NCI-H2081 treated with DMSO at 0.1 percent for 48 hours (cell line): ENCODE measurements at places on chromosomes 3 and 15.
A peak's percentile ranks its signal among the peaks of the same experiment; 100 is the strongest.

DNA sequence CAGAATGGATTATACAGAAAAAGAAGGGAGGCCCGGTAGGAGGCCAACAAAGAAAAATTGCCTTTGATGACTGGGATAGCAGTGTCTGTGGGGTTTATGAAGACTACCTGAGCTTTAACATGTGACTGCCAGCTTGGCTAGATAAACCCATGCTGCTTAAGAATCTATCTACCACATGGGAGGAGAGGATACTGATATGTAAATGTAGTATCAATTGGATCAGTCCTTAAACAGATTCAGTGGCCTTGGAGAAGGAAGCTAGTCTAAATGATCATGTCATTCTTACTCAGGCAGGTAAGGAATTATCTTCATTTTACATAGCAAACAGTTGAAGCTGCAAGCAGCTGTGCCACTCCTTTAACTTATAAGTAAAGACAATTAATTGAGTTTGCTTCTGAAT, 50.0 kb upstream of the SYNPR start:
- no peak for DNase-seq

DNA sequence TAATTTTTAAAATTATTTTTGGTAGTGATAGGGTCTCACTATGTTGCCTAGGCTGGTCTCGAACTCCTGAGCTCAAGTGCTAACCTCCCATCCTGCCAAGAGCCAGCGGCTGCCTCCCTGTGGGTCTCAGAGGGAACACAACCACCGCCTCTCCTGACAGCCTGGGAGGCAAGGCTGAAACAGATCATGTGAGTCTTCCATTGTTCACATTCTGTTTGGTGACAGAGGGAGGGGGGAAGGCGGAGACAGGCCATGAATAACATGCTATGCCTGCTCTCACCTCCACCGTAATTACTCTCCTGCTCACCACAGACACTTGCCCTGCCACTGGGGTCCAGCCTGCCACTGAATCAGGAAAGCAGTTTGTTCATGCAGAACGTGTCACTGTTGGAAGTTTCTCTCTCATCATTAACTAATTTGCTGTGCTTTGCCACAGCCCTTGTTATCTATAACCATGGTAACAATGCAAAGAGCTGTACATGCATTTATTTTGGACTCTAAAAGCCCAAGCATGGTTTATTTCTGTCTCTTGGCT, 78.4 kb upstream of the RASGRF1 start:
- DNase-seq: peak; percentile 46

DNA sequence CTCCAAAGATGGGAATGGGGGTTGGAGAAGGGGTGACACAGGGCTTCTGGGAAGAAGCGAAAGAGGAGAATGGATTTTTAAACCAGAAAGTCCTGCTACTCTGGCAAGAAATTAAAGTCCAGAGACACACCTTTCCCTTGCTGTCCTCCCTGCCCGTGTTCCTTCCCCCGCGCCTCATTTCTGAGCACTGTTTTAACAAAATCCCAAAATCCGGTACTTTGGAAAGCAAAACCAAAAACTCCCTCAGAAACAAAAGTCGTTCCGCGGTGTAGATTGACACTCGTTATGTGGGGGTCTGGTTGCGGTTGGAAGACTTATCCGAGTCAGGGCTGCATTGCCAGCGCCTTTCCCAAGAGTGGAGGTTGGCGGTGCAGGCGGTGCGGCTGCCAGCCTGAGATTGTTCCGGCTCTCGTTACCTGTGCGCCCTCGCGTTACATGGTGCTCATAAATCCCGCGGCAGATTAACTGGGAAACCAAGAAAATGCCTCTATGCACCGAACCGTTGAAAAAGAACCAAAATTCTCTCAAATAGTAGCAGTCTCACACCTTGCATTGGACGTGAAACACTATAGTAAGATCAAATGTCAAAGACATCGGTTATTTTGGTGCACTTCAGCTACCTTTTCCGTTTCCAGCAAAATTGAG, 217.7 kb downstream of the MEIS2 start:
- no peak for DNase-seq

GRCh38 chr15:52349052-52349700, 53.6 kb upstream of the MYO5C start:
- no peak for DNase-seq

GRCh38 chr3:155302891-155303290, 9.4 kb upstream of the STRIT1 start:
- DNase-seq: no peak

GRCh38 chr3:14244521-14245247, 66.1 kb downstream of the LSM3 start:
- no peak for DNase-seq

DNA sequence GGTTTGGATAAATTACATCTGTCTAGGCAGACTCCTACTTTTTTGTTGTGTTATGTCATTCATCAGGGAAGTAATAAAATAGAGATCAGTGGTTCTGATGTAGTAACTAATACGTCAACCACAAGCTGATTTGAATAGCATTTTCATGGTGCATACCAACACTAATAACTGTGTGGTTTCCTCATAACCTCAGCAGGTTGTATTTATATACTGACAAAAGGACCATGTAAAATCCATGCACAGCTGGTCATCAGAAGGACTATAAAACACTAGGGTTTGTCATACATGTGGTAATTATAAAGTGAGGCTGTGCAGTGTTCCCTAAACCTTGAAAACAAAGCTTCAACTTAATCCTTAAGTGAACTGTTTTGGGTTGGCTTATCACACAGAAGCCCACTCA, 216.8 kb upstream of the RBMS3 start:
- DNase-seq: no peak

DNA sequence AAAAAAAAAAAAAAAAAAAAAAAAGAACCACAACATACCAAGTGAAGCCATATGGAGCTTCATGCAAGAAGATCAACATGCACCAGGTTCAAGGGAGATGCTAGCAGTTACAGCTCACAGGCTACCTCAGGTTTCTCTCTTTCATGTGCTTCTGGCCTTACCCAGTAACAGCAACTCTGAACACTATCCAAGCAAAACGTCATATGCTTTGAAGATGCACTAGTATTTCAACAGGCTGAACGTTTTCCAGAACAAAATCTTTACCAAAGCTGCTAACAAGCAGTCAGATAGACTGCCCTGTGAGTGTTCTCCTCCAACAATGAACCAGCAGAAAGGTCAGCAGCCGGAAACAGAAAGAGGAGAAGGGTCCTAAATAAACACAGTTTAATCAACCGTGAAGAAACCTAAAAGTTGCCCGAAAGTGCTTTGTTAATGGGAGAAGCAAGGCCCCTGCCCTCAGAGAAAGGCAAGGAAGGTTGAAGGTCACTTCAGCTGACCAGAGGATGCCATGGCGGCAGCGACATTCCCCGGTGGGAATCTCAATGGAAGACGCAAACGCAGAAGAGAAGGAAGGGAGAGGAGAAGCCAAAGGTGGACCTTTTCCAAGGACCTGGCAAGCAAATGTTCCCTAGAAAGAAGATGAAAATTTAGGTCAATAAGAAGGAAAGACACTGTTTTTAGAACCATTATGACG, 80.1 kb downstream of the CCNL1 start:
- DNase-seq: no peak

DNA sequence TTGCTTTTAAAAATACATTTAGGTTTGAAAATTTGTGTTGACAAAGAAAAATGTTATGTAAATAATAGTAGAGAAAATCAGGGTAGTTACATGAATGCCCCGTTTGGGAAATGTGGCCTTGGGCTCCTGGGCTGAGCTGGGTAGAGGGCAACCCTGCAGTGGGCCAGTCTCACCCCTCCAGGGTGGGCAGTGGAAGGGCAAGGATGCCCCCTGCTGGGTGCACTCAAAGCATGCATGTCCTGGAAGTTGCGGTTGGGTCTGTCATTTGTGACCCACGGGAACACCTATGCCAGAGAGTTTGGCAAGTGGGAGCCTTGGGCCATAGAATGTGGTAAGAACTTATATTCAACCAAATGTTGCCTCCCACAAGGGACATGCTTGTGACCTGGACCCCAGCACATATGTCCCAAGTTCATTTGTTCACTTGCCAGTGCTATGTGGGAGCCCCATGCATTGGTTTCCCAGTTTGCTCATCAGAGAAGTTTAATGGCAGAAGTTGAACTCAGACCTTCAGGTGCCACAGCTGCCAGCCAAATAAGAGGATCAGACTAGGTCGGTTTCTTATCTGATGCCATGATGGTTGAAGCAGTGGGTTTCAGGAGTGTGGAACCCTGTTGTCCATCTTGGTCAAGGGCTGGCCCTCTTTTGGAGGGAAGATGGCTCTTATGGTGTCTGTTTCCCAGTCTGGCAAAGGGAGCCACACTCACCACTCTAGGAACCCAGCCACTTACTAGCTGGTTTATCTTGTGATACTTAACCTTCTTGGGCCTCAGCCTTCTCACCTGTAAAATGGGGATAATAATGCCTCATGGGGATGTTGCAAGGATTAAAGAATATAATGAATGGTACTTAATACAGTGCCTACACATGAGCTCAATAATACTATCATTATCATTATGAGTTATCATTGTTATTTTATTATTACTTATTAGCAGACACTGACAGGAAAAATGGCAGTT, 2.5 kb upstream of the PLCB2 start:
- DNase-seq: no peak

DNA sequence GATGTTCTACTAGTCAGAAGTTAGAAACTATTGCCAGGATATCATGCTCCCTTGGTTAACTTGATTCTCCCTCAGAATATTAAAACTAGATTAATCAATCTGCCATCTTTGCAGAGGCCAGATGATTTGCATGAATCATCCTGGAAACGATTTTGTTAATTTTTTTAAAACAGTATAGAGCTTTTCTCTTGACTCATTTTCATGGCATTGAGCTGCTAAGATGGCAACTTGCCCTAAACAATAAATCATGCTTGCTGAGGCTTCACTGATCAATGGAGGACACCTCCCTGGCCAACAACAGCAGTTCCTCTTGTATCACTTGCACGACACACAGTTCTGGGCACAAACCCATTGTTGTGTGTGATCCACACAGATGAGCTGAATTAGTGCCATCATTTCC, 109.1 kb downstream of the COL6A6 start:
- DNase-seq: no peak

DNA sequence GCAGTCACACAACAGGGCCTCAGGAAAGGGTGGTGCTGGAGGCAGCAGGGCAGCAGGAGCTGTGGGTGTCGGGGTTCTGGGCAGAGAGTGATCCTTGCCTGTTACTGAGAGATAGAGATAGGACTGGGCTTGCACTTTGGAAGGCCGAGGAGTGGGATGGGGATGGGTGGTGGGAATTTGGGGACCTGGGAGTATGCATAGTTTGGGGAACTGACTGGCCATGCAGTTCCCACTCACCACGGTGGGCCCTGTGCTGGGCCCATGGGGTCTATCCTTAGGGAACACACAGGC, 192.5 kb upstream of the LINGO1 start:
- no peak for DNase-seq

DNA sequence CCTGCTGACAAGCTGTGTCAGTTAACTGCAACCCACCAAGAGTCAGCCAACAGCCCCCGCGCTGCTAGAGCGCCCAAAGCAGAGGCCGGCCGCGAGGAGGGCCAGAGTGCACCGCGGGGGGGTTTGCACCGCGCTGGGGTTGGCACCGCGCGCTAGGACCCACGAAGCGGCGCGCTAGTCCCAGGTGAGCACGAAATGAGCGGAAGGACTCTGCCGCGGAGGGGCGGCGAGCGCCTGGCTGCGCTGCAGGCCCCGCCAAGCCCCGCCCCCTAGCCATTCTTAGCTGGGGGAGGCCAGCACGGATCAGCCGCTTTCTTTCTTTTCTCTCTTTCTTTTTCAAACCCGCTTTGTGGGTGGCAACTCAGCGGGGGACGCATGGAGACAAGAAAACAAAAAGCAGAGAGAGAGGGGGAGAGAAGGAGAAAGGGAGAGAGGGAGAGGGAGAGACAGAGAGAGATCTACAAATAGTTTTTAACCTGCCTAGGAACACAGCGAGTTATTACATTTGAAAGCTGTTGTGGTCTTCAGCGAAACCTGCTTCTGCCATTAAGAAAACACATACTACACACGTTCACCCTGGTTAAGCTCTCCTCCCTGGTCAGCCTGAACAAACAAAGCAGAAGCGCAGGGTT, 6.9 kb upstream of the FOXB1 start:
- peak; percentile 16 for DNase-seq

DNA sequence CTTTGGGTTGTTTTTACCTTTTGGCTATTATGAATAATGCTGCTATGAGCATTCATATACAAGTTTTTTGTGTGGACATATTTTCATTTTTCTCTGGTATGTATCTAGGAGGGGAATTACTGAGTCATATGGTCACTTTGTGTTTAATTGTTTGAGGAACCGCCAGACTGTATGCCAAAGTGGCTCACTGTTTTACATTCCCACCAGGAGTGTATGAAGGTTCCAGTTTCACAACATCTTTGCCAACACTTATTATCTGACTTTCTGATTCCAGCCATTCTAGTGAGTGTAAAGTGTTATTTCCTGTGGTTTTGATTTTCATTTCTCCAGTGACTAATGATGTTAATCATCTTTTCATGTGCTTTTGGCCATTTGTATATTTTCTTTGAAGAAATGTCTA, 51.8 kb downstream of the CMTM7 start:
- no peak for DNase-seq

- DNase-seq: no peak
Observed at GRCh38 chr3:184354121-184354728, 7.2 kb downstream of the CLCN2 start.

DNA sequence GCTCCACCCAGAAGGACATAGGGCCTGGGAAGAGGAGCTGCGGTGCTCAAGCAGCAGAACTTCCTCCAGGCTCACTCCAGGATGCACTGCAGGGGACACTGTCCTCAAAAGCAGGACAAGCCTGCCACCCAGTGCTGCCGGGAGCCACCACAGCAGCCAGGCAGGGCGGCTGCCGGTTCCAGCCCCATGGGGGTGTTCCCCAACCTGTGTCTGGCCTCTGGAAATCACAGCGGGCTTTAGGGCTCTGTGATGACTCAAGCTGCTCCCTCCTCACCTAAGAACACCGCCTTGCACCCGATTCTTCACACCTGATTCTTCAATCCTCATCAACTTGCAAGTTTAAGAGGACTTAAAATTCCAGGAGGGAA, 71.9 kb upstream of the SLC6A11 start:
- DNase-seq: no peak

DNA sequence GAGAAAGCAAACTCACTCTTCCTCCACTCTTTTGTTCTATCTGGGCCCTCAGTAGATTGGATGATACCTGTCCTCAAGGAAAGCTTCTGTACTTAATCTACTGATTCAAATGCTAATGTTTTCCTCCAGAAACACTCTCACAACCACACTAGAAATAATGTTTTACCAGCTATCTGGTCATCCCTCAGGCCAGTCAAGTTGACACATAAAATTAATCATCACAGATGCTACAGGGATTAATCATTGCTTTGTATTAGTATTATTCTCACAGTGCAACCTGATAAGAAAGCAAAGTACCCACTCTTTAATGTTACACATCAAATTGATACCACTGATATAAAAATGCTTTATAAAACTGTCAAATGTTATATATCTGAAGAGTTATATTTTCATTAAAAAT, 52.9 kb upstream of the ARL6 start:
- no peak for DNase-seq

DNA sequence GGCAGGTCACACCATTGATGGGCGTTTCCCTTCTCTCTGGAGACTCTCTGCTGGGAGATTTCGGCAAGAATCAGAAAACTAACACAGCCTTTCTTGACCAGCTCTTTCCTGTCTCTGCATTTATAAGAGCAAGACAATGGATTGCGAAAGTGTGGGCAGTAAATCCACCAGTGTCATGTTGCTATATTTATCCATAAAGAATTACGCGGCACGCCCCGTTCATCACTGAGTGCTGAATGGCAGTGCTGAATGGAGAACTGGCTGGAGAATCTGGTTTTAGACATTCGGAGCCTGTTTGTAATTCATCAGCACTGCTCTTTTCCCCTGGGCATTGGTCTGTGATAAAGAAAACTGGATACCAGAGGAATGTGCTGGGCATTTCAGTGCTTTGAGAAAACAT, 2.0 kb upstream of the CEMIP start:
- DNase-seq: no peak

- no peak for DNase-seq
Observed at GRCh38 chr3:55146216-55146615, 218.4 kb upstream of the LRTM1 start.
